ENCODE measurements at places on chromosomes 3 and 15.

DNA sequence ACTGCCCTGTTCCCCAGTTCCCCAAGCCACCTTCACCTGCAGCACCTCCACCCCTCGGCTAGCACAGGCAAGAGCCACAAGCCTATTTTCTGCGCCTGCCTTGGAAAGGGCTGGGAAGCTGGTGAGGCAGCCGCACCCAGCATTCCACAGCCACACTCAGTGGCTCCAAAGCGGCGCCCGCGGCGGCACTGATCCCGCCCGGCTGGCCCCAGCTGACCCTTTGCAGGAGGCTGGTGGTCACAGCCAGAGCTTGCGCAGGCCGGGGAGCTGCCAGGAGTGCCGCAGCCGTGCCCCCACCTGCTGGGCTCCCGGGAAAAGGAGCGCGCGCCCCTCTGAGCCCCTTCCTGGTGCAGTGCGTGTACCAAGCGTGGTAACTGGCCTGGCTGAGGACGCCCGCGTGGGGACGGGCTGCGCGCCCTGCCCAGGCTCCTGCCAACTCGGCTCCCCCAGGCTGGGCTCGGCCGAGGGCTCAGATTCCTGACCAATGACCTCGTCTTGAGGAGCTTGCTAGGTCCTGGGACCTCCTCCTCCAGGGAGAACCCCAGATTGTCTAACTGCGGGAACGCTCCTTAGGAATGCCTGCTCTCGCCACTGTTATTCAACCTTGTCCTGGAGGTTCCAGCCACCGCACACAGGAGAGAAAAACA lies 13.3 kb downstream of the GRAMD2A start:
- no peak for DNase-seq

DNA sequence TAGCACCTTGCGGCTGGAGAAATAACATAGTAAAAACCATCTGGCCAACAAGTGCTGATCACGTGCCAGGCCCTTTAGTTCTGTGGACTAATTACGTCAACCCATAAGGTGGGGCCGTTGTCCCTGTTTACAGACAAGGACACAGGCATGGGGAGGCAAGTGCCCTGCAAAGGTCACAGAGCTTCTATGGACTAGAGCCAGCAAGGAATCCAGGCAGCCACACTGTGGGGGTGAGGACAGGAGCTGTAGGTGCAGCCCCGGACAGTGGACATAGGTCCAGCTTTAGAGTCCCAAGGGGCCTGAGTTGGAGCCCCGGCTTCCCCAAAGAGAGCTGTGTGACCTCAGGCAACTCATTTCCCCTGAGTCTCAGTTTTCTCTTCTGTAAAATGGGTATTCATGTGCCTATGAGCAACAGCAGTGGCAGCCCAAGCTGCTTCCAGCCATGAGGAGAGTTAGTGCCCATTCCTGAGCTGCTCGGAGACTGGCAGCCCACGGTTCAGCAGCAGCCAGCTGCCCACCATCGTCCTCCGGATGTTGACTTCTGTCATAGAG lies 13.9 kb downstream of the CHST13 start:
- no peak for DNase-seq

- DNase-seq, result no peak
Observed at GRCh38 chr3:72080095-72080494, 295.1 kb upstream of the PROK2 start.

- DNase-seq, result no peak
Observed at GRCh38 chr3:185153861-185154629, 1.2 kb upstream of the C3orf70 start.

DNA sequence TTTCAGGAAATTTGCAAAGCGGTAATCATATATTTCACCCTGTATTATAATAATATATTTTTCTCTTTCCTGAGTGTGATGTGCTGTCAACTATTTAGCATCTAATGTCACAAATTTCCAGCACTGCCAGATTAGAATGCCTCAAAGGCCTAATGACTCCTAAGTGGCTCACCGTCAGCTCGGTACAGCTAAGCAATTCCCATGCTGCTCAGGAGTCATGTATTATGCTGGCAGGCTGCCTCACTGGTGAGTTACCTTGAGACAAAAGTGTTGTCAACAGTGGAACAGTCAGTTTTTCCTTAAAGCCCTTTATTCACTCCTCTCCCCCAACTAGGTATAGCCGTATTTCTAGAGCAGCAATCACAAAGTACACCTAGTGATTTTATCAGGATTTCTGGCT lies 83.6 kb downstream of the NSUN3 start:
- no peak for DNase-seq

GRCh38 chr3:115330430-115330829 lies 183.3 kb upstream of the ZBTB20 start:
- no peak for DNase-seq

DNA sequence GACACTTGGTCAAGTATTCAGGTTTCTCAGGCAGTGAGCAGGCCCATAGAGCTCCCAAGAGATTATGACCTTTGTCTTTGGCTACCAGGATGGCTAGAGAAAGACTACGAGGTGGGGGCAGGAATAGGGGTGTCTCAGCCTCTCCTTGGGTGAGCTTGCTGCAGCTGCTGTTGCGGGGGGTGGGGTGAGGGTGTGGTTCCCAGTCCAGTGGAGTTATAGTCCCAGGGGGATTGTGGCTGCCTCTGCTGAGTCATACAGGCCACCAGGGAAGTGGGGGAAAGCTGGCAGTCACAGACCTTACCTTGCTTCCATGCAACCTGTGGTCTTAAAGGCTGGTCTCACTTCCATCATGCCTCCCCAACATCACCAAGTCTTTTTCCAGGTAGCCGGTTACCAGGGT lies 31.7 kb downstream of the ATP2C1 start:
- DNase-seq, result peak; percentile 33

DNA sequence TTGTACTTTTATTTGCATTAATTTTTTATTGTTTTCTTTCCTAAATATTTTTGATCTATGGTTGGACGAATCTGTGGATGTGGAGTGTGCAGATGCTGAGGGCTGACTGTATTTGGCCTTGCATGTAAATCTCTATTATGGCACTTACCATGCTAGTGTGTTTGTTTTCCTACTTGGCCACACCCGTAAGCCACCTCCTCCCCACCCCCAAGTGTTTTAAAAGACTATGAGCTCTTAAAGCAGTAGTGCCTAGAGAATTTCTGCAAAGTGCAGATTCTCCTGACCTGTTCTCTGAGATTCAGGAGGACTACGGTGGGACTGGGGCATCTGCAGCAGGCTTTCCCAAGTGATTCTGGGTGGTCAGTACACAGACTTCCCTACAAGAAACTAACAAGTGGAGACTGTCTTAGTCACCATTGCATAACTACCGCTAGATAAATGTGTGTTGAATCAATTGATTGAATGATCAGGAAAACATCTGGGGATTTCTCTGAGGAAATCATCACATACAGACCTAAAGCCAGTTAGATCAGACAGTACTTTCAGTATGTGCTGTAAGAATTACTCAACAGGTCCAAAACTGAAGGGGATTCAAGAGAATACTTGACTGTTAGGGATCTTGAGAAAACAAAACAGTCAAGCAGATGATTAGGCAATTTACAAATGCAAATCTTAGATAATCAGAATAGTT lies 6.2 kb upstream of the TIPARP start:
- DNase-seq, result no peak

- no peak for DNase-seq
Observed at GRCh38 chr3:108223928-108224327, 1.7 kb upstream of the IFT57 start.

DNA sequence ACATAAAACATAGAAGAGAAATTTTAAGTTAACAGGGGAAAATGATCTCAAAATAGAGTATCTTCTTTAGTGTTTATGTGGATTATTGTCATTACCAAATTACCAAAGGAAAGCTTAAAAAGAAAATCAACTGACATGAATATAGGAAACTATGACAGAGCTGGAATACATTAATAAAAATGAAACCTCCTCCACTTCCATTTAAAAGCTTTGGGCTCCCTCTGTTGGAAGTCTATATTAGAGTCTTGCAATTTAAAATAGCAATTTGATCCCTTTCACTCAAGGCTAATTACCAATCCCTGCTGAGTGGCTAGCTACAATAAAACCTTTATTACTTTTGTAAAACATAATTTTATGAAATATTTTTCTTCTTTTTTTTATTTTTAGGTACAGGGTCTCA lies 61.4 kb upstream of the IMPG2 start:
- DNase-seq, result peak; percentile 17

GRCh38 chr3:196813903-196814302 lies 53.8 kb upstream of the SENP5 start:
- DNase-seq, result no peak

DNA sequence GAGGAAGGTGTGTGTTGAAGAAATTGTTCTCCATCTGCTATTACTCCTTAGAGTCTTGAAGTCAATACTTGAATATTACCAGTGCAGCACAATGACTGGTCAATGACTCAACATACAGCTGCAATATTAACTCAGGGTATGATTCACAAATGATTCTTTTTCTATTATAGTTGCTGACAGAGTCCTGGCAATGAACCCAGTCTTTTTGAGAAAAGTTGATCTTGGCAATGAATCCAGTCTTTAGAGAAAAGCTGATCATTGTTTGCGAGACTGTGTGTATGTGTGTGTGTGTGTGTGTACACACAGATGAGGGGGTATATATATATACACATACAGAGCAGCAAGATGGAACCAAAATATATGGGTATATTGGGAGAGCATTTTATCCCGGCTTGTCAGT lies 315.1 kb downstream of the ZNF385D start:
- DNase-seq, result no peak

DNA sequence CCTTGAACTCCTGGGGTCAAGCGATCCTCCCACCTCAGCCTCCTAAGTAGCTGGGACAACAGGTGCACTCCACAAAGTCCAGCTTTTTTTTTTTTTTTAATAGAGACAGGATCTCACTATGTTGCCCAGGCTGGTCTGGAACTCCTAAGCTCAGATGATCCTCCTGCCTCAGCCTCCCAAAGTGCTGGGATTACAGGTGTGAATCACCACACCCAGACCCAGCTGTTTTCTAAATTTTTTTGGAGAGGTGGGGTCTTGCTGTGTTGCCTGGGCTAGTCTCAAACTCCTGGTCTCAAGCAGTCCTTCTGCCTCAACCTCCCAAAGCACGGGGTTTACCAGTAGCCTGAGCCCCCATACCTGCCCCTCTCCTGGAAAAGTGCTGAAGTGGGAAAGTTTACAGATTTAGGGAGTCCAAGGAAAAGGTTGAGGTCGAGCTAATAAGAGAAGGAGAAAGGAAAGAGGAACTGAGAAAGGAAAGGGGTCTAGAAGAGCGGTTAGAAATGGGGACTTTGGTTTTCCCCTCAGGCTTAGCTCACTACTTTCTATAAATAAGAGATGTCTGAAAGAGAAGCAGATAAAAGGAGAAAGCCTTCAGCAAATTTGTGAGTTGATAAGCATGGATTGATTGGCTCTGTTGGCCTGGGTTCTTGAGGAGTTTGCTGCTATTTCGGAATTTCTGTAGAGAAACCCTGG lies 23.6 kb downstream of the UBE2E1 start:
- DNase-seq, result no peak

DNA sequence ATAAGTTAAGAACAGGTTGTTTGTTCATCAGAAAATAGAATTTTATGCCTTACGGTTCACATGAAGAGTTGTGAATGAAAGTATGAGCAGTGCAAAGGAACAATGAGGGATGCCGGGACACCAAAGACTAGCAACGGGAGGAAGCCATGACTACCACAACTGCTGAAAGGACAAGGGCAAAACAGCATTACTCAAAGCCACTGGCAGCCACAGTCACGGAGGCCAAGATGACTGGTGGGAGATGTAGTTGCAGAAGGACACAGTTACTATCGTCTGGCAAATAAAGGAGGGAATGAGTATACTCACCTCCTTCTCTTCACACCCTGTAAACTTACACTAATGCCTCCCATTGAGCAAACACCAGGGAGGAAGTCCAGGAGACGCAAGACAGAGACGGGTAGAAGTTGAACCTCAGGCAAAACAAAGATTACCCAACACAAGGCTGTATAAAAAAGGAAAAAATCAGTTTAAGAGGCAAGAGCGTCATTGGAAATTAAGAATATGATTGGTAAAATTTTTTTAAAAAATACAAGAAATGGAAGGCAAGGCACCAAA lies 675.5 kb downstream of the FHIT start:
- DNase-seq, result no peak

DNA sequence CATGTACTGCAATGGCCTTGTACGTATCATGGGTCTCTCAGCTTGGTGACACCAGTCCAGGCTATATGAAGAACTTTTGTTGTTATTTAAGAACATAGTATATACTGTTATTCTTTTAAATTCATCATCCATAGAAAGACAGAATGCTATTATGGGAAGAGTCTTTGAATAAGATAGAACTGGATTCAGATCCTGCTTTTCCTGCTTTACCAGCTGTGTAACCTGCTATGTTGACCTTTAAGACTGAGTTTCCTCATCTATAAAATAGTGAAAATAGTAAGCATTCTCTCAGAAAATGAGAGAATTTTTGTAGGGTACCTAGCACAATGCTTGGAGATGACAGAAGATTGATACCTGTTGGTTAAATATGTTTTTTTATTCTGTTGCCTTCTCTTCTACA lies 204.1 kb upstream of the TBL1XR1 start:
- DNase-seq, result no peak

Measured in NCI-H460 (cell line).